ENCODE measurements at places on chromosomes 2 and 18.

- no peak for DNase-seq
These were observed 14.0 kb downstream of the ANXA4 start for GRCh38 chr2:69755862-69756467.

DNA sequence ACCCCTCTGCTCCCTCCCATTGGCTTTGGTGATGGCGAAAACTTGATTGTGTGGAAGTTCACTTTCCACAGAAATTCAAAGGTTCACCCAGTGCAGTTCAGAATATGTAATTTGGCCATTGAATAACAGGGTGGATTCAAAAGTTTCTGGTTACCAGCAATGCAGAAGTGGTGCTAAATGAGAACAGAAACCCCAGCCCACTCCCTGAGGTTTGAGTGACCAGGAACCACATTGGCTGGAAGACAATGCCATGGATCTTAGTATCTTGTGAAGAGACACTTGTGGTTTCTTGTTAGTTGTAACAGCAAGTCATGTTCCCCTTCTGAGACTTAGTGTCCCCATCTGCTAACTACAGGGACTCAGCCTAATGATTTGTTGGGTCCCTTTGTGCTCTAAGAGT lies 49.8 kb downstream of the QPCT start:
- no peak for DNase-seq

DNA sequence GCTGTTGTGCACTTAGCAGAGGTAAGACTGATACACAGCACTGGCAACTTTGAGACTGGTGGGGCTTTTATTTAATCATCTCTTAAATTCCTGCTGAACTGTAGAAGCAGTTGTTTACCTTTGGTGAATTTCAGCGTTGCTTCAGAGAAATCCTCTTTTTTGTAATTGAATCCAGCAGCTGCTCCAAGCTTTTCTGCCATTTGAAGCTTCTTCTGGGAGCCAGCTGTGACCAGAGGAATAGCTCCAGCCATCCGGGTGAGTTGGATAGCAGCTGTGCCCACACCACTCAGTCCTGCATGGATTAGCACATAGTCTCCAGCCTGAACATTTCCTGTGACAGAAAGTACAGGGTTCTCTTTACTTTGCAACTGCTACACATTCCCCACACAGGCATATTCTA lies 3.9 kb downstream of the TP53I3 start:
- DNase-seq: no peak

- no peak for DNase-seq
These were observed 27.5 kb downstream of the PMAIP1 start for GRCh38 chr18:59927246-59927825.

GRCh38 chr2:109153807-109154206 lies 24.8 kb downstream of the SH3RF3 start:
- no peak for DNase-seq

- no peak for DNase-seq
These were observed 25.8 kb upstream of the PLB1 start for GRCh38 chr2:28469947-28470535.

DNA sequence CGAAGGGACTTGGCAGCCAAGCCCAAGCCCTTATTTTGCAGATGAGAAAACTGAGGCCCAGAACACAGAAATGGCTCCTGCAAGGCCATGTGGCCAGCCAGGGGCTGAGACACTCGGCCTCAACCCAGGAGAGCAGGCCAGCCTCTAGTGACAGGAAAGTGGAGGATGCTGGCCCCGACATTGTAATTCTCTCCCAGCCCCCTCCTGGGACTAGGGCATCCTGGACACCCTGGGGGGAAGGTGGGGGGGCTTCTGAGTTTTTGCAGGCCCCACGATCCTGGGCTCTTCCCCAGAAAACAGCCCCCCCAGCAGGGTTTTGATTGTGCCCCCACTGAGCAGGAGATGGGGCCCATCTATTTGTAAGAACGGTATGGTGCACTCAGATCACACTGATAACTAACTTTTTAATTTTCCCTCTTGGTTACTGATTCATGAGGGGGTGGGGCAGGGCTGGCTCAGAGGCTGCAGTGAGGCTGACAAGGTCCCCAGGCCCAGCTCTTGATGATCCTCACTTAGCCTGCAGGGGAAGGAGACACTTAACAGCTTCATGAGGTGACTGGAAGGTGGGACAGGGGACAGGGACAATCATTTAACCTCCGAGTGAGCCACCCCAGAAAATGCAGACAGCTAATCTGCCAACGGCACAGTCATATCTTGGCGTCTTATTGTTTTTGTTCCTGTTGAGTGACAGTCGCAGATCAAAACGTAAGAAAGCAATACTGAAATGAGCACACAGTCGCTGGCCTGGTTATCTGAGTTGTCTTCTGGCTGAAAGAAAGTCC lies 18.9 kb downstream of the SMAD7 start:
- DNase-seq: no peak

DNA sequence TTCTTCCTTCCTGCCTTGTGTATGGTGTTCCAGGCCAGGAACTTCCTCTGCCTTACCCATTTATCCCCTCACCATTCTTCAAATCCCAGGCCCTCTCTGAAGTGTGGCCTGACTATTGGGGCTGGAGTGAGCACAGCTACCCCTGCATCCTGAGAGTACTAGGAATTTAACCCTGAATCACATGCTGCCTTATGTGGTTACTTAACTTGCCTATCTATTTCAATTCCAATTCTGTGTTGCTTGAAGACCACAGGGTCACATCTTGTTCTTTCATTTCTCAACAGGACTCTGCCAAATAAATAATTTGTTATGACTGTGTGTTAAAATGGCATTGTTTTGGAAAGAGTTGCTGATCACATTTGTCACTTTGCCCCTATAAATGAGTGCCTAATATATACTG lies 108.6 kb downstream of the CERS6 start:
- no peak for DNase-seq

DNA sequence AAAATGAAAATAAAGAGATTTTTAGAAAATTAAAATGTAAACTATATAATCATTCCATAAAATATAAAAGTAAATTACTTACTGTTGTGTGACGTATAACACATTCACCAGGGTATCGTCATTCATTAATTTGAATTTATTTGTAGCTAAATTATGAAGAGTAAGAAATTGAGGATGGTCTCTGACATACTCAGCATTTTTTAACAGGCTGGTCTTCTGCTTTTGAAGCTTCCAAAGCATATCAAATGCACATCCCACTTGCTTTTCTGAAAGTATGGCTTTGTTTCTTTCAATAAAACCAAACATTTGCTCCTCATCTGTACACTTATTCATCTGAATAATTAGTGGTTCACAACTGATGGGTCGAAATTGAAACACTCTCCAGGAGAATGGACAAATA lies 2.1 kb downstream of the FASTKD1 start:
- no peak for DNase-seq

- DNase-seq: no peak
These were observed 692.8 kb downstream of the RNF144A start for GRCh38 chr2:7609974-7610373.

GRCh38 chr18:35743916-35744315 lies 162.4 kb downstream of the GALNT1 start:
- DNase-seq: no peak

DNA sequence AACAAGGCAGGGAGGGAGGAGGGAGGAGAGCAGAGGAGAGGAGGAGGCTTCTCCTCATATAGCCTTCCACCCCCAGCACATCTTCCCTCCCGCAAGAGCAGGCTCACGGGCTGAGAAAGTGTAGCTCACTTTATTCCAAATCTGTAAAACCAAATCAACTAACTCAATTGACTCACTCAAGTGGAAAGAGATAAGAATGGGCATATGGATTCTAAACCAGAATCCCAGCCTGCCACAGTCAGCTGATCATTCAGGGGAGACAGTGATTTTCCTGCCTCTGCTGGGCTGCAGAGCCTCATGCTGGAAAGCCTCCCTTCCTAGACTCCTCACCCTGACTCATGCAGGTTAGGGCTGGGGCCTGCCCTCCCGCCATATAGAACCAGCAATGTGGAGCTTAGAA lies 4.2 kb upstream of the TWSG1 start:
- DNase-seq: no peak

- no peak for DNase-seq
These were observed 2.6 kb upstream of the KCNE4 start for GRCh38 chr2:223049356-223049755.

GRCh38 chr2:207206011-207206410 lies 40.3 kb upstream of the KLF7 start:
- DNase-seq: no peak

DNA sequence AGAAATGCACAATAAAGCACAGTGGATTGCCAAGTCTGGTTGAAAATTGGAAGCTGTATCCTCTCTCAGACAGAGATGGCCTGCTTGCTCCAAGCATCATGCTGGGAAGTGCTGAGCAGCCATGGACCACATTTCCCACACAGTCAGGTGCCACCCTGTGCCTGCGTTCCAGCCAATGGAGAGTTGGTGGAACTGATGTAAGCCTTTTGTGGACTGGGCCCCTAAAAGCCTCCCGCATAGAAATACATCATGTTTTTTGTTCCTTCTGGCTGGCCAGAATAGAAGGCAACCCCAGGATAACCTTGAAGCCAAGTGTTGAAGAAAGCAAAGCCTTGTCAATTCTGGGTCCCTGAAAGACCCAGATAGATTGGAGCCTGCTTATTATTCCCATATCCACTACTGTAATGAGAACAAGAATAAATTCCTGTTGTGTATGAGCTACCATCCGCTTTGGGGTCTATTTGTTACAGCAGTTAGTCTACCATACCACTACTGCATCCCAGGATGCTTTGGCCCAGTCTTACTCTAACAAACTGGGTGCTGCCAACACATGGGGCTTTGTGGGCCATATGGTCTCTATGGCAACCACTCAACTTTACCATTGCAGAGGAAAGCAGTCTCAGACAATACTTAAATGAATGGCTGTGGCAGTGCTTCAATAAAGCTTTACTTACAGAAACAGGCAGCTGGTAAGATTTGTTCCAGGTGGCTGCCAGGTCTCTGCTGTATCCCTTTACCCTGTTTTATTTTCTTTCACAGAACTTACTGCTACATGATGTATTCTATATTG lies 65.4 kb downstream of the POLE4 start:
- no peak for DNase-seq

GRCh38 chr18:3605954-3606443 lies 156.0 kb downstream of the TGIF1 start:
- no peak for DNase-seq

DNA sequence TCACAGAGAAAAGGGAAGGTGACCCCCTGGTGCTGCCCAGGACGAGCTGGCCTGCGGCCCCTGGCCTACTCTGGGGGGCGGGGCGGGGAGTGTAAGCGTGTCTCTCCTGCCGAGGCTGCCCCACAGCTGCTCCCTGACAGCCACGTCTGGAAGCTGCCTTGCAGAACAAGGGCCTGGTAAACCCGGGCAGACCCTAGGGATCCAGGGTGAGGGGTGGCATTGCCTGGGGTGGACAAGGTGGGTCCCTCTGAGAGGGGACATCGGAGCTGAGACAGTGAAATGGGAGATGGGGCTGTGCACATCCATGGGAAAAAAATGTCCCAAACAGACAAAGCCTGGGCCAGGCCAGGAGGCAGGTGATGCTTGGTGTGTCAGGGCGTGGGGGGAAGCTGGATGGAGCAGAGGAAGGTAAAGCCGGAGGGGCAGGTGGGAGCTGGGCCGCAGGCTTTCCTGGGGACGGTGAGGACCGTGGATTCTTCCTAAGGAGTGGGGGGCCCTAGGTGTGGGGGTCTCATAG lies 66.0 kb upstream of the HDAC4 start:
- DNase-seq: no peak

DNA sequence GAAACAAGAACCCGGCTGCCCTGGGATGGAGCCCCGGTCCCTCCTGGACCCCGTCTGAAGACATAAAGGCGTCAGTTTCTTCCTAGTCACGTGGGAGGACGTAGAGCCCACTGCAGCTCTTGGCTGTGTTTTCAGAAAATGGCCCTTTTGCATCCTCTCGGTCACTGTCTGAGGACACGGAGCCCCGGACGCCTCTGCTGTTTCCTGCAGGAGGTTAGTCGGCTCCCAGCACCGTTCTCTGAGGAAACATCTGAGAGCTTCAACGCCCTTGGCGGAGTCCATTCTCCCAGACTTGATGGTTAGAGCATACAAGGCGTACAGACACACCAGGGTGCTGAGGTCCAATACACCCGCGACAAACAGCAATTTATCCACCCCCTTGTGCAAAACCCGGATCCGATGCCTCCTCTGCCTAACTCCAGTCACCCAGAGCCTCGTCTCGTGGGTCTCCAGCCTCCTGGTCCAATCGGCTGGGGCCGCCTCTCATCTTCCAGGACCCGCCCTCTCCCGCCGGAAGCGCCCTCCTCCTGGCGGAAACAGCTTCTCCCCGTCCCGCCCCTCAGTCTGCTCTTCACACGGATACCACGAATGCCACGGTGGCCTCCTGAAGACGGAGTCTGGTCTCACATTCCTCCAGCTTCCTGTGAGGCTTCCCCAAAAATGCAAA lies 119.4 kb downstream of the TMEM18 start:
- no peak for DNase-seq

DNA sequence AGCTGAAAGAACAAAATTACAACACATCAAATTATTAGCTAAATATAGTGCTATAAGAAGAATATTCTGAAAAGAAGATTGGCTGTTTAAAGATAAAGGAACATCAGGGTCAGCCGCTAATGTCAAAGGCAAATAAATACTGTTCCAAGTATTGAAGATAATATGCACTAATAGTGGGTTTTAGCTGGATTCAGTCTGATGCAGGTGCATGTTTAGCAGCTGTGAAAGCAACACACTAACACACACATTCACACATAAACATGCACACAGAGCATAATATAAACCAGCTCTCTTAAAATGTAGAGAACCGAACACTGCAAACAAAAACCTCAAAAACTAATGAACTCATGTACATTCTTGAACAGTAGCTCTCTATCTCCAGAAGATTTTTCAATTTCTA lies 634.6 kb downstream of the ERBB4 start:
- no peak for DNase-seq

- no peak for DNase-seq
These were observed at the start of gene RAPGEF4 for GRCh38 chr2:172735582-172736423. Gene RAPGEF4, plus strand, starts transcription at chr2:172735845. Its CDS starts 139 bp downstream, at chr2:172735984.

GRCh38 chr2:107072150-107072940 lies 186.4 kb upstream of the ST6GAL2 start:
- DNase-seq: no peak

GRCh38 chr2:72127401-72128058 lies 20.1 kb downstream of the CYP26B1 start:
- no peak for DNase-seq

DNA sequence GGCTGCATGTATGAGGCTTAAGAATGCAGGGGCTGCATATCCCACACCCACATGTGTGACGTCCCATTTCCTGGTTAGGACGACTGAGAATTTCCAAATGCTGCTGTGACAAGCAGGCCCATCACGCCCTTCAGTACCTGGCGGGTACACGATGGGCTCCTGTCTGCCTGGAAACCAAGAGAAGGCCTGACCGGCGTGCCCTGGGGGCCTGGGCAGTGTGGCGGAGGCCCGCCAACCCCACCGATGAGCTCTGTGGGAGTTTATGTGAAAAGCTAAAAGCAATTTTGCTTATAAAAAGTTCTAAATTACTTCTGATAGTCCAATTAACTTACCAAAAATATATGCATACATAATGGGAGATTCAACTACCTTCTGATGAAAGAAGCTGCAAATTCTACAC lies 837.3 kb downstream of the GALR1 start:
- no peak for DNase-seq

DNA sequence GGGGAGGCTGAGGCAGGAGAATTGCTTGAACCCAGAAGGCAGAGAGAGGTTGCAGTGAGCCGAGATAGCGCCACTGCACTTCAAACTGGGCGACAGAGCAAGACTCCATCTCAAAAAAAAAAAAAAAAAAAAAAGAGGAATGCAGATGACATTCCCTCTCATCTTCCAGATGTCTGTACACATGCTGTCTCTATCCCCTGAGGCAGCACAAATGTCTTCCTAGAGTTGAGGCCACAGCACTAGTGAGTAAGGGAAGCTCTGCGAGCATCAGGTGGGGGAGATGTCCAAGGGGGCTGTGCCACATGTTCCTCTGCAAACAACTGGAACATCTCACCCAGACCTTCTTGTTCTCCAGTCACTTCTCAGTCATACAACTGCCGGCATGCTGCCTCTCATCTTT lies 35.6 kb upstream of the LRRC30 start:
- DNase-seq: no peak
